Skin of body (tissue), 3 donors: ENCODE measurements at places on chromosomes 1 and 21. TPM values are rescaled to one million over a fixed set of nuclear protein-coding genes. Genes with fewer than 3 reads are reported as not detected.

The S100A8 gene
- 337 TPM for total RNA-seq

The ERICH3 gene
- 0.10 TPM for total RNA-seq

The KRTAP10-12 gene
- total RNA-seq: not detected

The LIN28A gene
- not detected for total RNA-seq

The CYYR1 gene
- 10.9 TPM for total RNA-seq

The PLA2G5 gene
- not detected for total RNA-seq

The SPRR2B gene
- total RNA-seq: not detected

The FCGR2B gene
- total RNA-seq: 2.8 TPM

The KCNE1 gene
- total RNA-seq: 3.4 TPM

The ARMH1 gene
- 3.6 TPM for total RNA-seq

The GBP5 gene
- 1.4 TPM for total RNA-seq

DNA sequence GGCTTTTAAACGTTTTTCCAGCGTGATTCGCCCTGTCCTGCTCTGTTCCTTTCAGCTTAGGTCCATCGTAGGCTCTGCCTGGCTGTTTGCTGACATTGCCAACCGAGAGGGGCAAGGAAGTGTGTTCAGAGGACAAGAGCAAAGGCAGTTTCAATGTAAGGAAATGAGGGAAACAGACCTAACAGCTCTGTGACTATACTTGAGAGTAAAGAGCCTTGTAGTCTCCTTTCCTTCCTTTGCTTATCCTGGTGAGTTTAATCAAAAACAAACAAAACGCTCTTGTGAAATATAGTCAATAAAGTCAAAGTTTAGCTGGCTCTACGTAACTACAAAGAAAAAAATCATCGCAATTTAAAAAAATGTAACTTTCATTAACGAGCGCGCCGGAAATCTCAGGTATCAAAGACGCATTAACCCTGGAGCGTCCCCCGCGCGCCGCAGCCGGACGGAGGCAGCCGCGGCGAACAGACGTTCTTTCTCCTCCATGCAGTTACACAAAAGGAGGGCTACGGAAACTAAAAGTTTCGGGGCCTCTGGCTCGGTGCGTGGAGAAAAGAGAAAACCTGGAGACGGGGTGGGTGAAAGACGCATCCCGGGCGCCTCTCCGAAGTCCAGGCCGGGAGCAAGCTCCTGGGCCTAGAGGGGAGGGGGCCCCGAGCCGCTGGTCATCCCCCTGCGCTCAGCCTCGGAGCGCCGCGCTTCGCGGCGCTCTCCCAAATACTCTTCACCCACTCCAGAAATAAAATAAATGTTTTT, 617 bp upstream of the ADGRL2 start:
- peak; percentile 87 for DNase-seq

DNA sequence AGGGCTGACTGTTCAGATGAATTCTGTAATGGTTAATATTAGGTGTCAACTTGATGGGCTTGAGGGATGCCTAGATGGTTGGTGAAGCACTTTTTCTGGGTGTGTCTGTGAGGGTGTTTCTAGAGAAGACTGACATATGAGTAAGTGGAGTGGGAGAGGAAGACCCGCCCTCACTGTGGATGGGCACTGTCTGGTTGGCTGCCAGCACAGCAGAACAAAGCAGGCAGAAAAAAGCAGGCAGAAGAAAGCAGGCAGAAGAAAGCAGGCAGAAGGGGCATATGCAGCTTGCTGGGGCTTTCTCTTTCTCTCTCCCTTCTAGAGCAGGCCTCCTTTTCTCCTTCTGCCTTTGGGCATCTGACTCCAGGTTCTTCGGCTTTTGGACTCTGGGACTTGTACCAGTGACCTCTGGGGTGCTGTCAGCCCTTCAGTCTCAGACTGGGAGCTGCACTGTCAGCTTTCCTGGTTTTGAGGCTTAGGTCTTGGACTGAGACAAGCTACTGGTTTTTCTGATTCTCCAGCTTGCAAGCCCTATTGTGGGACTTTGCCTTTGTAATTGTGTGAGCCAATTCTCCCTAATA, 42.9 kb upstream of the CD2 start:
- no peak for DNase-seq

- DNase-seq: no peak
These were observed 85.1 kb upstream of the RHOU start for GRCh38 chr1:228650141-228650540.

GRCh38 chr1:53449021-53449420, 10.2 kb upstream of the DMRTB1 start:
- DNase-seq: no peak

DNA sequence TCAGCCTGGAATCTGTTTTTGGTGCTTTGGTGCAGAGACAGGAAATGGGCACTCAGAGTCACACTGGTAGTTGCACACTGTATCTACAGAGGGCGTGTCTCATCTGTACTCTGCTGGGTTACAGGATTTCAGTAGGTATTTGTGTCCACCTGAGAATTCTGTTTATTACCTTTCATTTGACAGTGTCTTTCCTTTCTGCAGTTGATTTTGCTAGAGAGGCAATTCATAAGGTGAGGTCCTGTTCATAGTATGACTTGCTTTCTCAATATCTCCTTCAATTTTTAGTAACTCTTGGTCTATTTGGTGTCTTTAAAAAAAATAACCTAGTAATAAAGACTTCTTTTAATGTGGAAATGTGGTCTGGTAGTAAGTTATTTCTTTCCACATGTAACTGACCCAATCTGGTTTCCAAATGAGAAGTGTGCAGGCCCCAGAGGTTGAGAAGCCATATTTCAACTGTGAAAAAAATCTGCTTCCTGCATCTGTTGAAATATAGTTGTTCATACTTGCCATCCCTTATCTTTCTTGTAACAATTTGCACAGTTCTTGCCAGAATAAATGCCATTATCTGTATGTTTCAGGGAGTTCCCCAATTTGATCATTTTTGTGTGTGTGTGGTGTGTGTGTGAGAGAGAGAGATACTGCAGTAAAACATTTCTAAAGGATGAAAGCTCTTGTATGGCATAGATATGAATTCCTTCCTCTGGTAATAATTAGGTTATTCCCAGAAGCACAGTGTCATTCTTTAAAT, 78.4 kb upstream of the DNAJC6 start:
- DNase-seq: no peak

GRCh38 chr1:170808216-170808885, 127.0 kb upstream of the MROH9 start:
- no peak for DNase-seq

DNA sequence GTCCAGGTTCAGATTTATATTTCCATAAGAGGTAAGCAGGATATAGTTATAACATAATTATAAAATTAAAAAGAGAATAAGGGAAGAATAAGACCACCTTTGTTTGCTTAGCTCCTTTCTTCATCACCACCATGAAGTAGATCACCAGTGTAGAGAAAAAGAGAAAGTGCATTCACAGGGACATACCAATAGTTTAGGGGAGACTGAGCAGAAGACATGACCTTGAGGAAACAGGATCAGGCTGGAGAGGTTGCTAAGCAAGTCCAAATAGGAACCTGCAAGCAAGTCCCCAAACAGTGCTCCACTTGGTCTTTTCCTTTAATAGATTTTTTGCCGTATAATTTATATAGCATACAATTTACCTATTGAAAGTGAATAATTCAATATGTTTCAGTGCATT, 63.0 kb downstream of the KCNT2 start:
- DNase-seq: no peak

DNA sequence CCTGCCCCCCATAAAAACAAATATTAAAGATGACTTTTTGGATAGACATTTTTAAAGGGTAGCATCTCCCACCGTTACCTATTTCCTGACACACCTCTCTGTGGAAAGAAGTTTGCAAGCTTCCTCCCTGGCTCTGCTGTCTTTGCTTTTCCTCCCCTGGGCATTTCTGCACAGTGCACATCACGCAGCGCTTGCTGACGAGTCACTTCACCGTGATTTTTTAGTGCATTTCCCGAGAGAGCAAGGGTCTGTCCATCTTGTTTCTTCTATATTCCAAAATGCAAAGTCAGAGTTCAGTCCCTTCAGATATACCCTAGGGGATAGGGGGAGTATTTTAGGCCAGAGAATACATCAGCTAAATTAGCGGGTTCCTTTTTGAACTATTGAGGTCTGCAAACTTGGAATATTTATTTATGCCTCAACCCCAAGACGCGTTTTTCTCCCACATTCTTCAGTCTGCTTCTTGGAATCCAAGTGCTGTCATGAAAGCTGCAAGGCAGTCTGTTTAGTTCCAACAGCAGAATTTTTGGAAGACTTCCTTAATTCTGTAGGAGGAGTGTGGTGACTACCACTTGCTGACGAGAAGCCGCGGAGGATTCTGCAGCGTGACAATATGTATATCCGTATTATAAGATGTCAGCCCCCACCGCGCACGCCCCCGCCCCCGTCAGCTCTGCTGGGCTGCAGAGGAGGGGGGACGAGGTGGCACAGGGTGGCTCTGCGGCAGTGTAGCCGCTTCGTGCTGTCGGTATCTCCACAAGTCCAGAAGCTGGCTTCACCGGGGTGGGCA, 22.4 kb downstream of the SMYD2 start:
- DNase-seq: no peak

- DNase-seq: no peak
These were observed 2.3 kb downstream of the ANP32E start for GRCh38 chr1:150233359-150234308.

DNA sequence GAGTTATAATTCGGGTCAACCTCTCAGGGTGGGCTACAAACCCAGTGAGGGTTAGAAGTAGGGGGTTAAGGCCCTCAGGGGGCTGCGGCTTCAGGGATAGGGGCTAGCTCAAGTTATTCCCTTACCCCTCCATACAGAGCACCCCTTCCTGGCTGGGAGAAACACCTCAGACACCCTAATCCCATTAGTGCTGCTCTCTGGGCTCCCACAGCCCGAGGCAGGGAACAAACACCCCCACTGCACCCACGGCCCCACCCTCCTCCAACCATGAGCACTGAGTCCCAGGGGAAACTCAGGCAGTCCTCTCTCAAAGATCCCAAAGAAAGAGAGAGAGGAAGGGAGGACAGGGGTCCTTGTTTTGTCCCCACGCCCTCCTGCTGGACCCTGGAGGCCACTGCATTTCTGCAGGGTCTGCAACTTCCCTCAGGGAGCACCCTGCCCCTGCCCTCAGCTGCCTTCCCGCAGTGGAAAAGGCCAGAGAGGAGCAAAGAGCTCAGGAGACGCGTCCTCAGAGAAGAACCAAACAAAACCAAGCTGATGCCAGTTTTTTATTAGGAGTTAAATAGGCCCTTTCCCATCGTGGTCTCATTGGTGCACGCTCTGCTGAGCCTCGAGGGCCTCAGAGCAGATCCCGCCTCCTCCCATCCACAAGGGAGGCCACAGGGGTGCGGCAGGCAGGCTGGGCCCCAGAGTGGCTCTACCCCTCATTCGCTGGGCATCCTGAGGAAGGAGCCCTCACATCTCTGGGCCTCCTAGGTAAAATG, 1.4 kb upstream of the S100A4 start:
- DNase-seq: peak; percentile 42

GRCh38 chr1:79899914-79900313, 893.4 kb upstream of the ADGRL4 start:
- no peak for DNase-seq

- DNase-seq: no peak
These were observed 38.9 kb downstream of the SPRTN start for GRCh38 chr1:231376875-231377549.

DNA sequence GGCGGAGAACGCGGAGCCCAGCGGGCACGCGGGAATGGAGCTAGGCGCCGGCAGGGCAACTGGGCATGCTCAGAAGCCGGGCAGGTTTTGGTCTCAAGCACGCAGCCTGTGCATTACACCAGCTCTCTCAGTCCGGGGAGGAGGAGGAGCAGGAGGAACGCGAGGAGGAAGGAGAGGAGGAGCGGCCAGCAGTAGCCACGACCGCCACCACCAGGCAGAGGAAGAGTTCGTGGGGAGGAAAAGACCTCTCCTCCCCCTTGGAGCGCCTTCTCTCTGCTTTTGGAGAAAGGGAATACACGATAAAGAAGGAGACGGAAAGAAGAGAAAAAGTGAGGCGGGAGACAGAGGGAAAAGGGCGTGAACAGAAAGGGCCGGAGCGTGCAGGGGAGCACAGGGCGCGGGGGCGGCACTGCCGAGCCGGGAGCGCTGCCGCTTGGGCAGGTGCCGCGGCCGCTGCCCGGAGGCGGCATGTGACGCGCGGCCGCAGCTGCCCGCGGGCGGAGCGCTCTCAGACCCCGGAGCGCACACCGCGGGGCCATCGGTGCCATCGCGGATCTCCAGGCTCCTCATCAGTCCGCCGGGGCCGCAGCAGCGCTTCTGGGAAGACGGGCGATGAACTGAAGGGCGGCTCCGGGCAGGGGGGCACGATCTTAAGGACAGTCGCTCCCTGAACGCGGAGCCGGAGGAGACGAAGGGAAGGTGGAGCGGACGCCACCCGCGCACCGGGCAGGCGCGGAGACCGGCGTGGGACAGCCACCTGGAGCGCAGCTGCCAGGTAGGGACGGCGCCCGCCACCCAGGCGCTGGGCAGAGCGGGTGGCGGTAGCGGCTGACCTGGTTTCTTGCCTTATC, at the start of gene CHRM3:
TSS of gene CHRM3 (plus strand) at position 116 of the 851 bp plus-strand sequence. CDS start 520,884 bp downstream, outside the sequence.
- no peak for DNase-seq

DNA sequence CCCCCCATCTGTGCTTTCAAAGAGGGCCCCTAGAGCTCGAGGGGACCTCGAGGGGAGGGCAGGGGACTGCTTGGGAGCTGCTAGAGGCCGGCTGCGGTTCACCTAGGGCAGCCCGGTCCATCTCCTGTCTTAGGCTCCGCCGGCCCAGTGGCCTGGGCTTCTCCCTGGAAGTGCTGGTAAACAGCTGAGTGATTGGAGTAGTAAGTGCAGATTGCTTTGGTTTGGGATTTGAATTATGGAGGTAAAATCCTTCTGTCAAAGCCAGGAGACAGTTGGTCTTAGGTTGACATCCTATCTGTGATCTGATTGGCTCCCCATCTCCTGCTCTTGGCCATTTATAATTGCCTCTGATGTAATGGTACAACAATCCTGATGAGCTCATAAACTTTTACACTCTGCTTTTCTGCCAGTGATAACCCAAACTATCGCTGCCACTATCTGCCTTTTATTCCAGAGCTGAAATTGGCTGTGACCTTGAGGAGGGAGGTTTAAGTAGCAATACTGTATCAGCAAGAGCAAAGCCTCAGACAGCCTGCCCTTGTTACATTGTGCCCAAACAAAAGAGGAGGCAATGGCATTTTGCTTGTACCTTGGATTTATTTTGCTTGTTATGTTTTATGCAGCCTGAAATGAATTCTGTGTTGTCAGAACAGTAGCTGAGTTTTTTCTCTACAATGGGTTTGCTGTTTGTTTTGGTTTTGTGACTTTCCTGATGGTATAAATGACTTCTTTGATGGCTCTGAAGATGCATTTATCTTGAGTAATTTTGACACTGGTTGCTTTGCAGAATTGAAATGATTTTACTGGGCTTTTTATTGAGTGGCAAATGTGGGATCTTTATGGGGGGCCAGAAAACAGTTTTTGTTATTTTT, 2.4 kb downstream of the ARID1A start:
- DNase-seq: peak; percentile 95

DNA sequence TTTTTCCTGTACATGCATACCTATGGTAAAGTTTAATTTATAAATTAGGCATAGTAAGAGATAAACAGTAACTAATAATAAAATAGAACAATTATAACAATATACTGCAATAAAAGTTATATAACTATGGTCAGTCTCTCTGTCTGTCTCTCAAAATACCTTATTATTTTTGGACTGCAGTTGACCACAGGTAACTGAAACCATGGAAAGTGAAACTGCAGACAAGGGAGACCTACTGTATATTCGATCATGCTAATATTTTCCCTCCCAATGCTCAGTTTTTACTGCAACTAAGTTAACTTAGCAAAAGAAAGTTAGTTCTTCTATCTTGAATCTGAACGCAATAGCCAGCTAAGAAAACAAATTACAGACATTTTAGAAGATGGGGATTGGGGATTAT, 12.3 kb upstream of the DHX9 start:
- no peak for DNase-seq

GRCh38 chr21:23644768-23645167, 1962.5 kb downstream of the MRPL39 start:
- no peak for DNase-seq

GRCh38 chr1:185971688-185972087, 237.5 kb downstream of the HMCN1 start:
- DNase-seq: no peak

GRCh38 chr1:203180611-203181330, 5.1 kb upstream of the MYBPH start:
- no peak for DNase-seq
